NCI-H82 (cell line): ENCODE measurements at places on chromosomes 7 and 10.

DNA sequence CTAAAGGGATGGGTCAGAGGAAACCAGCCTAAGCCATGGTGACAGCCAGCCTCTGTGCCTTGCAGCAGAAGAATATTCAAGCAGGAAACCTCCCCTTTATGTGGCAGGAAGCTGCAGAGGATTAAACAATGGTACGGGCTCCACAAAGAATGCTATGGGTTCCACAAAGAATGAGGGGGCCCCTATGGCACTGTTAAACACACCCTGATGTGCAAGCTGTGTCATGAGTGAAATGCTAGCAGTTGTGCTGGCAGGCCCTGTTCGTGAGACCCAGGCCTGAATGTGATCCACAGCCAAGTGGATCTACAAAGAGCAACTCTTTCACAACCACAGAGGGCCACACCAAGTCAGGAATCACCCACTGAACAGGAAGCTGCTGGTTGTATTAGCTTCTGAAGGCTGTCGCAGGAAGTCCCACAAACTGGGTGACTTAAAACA lies 68.9 kb downstream of the MYOF start:
- DNase-seq, result no peak

- no peak for DNase-seq
These were observed 274.4 kb upstream of the SEMA3A start for GRCh38 chr7:84469034-84469433.

DNA sequence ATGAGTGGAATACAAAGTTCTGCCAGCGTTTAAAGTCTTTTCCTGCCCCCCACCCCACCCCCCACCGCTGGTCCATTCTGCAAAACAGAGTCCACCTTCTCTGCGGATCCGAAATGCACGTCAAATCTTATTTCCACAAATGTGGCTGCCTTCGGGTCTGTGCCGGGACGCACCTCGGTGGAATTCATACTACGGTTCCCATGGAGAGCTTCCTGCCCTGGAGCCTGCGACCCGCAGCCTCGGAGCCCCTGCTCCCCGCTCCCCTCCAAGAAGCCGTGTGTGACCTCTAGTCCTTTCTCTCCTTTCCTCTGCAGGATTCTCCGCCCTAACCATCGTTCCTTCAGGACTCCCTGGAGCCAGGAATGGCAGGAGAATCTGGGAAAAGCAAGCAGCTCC lies 12.5 kb upstream of the CALML5 start:
- DNase-seq, result no peak

GRCh38 chr10:6518791-6519429 lies 61.2 kb downstream of the PRKCQ start:
- DNase-seq, result no peak

DNA sequence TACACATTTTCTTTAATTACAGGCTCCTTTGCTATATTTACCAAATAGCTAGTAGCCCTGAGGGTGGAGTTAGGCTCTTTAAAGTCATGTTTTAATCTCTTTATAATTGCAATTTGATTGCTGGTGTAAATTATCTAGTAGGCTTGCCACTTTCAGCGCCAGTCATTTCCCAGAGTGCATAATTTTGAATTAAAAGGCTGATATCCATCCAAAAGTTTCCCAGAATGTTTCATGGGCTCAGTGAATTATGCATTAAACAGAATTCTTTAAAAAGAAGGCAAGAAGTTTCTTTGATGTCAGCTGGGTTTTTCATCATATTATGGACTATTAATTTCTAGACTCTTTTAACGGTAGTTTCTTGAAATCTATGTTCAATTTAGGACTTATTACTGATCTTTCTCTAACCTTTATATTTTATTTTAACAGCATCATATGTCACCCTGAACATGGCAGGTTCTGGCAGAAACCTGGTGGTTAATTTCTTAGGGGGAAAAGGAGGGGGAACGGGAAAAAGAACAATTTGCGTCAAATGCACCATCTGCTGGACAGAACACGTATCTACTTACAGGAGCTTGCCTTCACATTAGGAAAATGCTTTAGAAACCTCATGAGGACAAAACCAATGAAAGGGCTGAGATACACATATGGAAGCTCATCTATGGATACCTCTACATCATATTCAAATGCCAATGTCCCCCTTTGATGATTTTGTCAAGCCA lies 171.1 kb downstream of the GRM3 start:
- peak; percentile 53 for DNase-seq

GRCh38 chr10:16509996-16510395 lies 11.7 kb downstream of the C1QL3 start:
- peak; percentile 53 for DNase-seq

GRCh38 chr7:64892666-64893309 lies 10.3 kb upstream of the ZNF273 start:
- no peak for DNase-seq

- no peak for DNase-seq
These were observed 21.6 kb downstream of the PNLIP start for GRCh38 chr10:116567335-116567734.

DNA sequence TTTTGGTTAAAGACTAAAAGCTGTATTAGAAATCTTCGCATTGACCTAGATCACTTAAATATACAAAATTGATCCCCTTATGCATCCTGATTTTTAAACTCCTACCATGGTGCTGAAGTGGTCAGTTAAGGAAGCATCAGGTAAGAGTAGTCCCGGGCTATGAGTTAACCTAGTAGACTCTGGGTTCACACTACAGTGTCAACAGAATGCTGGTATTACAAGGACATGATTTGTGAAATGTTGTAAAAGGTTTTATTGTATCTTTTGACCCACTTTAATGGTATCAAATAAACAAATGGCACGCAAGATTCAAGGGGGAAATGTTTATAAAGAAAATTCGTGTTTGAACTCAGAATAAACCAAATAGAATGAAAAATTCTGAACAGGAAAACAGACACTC lies 36.8 kb downstream of the RTKN2 start:
- no peak for DNase-seq

DNA sequence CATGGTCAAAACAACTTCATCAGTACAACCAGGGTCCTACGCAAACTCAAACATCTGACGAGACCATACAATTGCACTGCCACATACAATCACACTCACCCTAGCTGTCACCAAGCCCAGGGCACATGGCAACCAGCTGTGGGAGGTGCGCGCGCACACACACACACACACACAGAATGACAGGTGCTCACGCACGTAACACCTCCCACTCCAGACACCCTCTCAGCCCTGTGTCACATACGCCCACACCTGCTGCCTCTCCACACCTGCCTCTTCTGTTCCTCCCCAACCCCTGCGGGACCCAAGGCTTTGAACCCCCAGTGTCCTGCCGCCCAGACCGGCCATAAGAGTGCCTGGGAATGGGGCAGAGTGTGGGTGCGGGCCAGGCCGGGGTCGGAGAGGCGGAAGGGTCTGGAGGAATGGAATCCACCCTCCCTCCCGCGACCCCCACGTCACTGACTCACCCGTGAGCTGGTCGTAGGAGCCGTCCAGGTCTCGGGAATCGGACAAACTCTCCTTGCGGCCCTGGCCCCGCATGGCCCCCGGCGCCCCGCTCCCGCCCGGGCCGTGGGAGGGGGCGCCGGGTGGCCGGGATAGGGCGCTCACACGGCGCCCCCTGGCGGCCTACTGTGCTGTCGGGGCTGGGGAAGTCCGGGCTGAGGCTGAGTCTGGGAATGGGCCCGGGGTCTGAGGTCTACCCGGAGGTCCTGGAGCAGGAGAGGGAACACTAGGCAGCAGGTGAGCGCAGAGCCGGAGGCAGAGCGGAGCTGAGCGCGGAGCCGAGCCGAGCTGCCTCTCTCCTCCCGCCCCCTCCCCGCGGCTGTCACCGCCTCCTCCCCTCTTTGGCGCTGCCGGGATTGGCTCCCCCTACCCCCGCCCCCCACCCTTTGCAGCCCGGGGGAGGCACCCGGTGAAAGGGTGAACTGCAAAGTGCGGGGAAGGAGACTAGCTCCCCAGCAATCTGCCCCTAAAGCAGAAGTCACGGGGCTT lies at the start of gene KCNIP2:
KCNIP2 (minus strand) TSS at position 769 of the 990 bp plus-strand sequence; CDS start at position 537, 232 bp downstream.
- peak; percentile 78 for DNase-seq

GRCh38 chr10:62049624-62050345 lies 148.3 kb downstream of the ARID5B start:
- peak; percentile 29 for DNase-seq

DNA sequence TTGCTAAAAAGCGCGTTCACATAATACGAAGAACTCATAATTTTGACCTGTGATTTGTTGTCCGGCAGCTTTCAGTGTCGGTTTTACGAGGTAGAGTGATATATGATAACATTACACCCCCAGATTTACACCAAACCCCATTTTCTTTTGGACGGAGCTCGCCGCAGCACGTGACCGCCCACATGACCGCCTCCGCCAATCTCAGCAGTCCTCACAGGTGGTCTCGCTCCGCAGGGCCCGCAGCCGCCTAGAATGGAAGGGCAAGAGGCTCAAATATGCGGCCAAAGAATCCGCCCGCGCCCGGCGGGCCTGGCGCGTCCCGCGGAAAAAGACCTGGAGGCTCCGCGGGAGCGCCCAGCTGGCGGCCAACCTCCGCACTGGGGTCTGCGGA lies at the start of gene HOXA7:
HOXA7 (minus strand) TSS at position 168 of the 391 bp plus-strand sequence; CDS start at position 38, 130 bp downstream.
- peak; percentile 79 for DNase-seq

GRCh38 chr7:68958571-68958970 lies 639.7 kb upstream of the AUTS2 start:
- DNase-seq, result peak; percentile 79

DNA sequence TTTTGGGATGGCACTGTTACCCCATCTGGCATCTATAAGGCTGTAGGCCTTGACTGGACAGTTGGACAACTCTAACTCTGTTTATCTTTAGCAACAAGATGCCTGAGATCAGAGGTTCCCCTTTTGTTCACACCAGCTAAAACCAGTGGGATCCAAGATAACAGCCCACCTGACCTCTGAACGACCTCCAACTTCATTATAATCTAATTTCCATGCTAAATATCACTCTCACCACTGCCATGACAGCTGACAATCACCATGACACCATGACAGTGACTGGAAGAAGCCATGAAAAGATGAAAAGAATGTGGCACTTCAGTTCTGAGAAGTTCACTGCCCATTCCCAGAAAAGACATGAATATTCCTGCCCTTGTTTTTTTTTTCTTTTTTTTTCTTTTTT lies 281.4 kb upstream of the TAC1 start:
- no peak for DNase-seq

DNA sequence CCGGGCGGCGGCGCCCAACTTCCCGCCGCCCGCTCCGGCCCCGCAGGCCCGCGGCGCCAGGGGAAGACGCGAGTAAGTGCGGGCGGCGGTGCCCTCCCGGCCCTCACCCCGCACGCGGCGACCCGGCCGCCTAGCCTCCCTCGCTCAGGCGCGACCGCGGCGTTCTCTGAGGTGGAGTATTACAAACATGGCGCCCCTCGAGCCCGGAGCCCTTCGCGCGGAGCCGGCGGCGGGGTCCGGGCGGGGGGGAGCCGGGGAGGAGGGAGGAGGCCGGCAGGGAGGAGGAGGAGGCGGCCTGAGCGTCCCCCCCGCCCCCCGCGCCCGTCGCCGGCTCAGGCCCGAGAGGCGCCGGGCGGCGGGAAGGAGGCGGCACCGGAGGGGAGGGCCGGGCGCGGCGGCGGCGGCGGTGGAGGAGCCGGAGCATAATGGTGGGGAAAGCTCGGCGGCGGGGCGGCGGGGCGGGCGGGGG lies at the start of gene ZMYND11:
ZMYND11 (plus strand) TSS at position 324 of the 469 bp plus-strand sequence. CDS start 44,558 bp downstream, outside the sequence.
- peak; percentile 64 for DNase-seq

DNA sequence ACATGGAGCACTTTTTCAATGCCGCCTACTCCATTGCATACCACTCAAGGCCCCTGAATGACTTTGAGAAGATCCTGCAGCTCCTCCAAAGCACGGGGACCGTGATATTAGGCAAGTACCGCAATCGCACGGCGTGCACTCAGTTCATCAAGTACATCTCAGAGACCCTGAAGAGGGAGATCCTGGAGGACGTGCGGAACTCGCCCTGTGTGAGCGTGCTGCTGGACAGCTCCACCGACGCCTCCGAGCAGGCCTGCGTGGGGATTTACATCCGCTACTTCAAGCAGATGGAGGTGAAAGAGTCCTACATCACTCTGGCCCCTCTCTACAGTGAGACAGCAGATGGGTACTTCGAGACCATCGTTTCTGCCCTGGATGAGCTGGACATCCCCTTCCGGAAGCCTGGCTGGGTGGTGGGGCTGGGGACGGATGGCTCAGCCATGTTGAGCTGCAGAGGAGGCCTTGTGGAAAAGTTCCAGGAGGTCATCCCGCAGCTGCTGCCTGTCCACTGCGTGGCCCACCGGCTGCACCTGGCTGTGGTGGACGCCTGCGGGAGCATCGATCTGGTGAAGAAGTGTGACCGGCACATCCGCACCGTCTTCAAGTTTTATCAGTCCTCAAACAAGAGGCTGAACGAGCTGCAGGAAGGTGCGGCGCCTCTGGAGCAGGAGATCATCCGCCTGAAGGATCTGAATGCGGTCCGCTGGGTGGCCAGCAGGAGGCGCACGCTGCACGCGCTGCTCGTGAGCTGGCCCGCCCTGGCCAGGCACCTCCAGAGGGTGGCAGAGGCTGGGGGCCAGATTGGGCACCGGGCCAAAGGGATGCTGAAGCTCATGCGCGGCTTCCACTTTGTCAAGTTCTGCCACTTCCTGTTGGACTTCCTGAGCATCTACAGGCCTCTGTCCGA lies 12.7 kb upstream of the ATP6V0E2 start:
- DNase-seq, result no peak

GRCh38 chr10:96703358-96703757 lies 17.0 kb downstream of the PIK3AP1 start:
- no peak for DNase-seq

GRCh38 chr7:148286150-148286549 lies 304.4 kb upstream of the C7orf33 start:
- DNase-seq, result peak; percentile 67

DNA sequence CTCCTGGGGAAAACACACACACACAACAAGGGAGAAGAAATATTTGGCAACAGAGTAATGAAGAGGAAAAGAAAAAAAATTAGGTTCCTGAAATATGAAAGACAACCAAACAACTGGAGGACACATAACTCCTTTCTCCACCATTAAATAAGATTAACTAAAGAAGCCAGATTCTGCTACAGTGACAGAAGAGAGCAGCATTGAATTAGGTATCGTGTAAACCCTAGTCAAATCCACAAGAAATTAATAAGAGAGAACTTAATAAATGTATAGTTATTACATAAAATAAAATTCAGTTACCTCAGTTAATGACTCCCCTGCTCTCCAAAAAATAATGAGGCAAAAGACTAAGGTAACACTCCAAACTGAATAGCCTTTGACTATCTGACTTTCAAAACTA lies 306.7 kb downstream of the CRPPA start:
- peak; percentile 40 for DNase-seq
